NCI-H526 (cell line): ENCODE measurements at places on chromosomes 3 and 15.

DNA sequence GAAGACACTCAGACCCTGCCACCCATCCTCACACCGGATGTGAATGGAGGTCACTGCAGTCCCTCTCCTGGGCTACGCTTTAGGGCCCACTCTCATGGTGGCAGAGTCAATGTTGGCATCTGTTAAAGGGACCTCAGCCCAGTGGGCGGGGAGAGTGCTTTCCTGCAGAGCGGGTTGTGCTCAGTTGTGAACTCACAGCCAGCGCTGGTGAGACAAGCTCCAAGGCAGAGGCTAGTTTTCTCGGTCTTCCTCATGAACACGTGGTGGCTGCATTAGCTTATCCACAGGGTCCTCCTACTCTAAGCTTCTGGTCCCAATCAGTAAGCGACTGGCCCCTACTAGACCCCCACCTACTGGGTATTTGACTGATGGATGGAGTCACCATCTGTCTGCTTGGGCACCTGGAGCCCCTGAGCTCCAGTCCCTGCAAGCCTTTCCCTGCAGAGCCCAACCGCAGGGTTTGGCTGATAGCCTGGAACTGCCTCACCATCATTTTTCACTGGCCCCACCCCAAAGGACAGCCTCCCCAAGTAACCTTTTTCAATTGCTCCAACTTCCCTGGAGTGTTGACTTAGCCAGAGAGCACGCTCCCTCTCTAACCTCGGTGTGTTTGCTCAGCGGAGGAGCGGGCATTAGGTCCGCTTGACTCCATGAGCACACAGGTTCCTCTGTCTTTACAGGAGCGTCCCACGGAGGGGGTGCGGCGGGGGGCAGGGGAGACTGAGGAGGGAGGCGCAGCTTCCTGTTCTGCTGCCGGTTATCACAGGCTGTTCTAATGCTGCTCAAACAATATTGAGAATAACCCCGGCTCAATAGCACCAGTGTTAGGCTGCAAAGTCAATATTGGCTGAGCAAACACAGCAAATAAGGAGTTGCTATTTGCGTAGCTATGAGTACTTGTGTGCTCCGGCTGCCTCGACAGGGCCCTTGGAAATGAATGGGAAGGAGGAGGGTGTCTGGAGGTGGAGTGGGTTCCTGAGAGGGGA lies 141.7 kb downstream of the RPLP1 start:
- DNase-seq, result peak; percentile 98

DNA sequence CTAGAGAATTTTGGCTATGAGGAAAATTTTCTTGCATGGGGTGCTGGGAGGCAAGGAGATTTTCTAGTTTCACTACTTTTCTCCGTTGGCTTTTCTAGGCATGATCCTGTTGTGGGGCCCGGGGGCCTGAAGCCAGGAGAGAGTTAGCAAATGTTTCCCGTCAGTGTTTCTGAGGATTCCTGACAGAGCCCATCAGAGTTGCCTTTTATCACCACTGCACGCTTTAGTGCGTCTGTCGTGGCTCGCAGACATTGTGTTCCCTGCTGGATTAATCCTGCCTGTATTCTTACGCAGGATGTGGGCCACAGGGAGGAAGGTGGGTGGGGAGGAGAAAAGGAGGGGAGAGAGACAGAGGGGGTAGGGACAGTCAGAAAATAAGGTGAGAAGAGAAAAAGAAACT lies 18.1 kb upstream of the BOC start:
- DNase-seq, result no peak

- DNase-seq, result peak; percentile 78
These were observed at the start of gene ZNF662 for GRCh38 chr3:42906070-42906847. ZNF662 (plus strand) TSS chr3:42906142; CDS start chr3:42908115, 1,973 bp downstream.

DNA sequence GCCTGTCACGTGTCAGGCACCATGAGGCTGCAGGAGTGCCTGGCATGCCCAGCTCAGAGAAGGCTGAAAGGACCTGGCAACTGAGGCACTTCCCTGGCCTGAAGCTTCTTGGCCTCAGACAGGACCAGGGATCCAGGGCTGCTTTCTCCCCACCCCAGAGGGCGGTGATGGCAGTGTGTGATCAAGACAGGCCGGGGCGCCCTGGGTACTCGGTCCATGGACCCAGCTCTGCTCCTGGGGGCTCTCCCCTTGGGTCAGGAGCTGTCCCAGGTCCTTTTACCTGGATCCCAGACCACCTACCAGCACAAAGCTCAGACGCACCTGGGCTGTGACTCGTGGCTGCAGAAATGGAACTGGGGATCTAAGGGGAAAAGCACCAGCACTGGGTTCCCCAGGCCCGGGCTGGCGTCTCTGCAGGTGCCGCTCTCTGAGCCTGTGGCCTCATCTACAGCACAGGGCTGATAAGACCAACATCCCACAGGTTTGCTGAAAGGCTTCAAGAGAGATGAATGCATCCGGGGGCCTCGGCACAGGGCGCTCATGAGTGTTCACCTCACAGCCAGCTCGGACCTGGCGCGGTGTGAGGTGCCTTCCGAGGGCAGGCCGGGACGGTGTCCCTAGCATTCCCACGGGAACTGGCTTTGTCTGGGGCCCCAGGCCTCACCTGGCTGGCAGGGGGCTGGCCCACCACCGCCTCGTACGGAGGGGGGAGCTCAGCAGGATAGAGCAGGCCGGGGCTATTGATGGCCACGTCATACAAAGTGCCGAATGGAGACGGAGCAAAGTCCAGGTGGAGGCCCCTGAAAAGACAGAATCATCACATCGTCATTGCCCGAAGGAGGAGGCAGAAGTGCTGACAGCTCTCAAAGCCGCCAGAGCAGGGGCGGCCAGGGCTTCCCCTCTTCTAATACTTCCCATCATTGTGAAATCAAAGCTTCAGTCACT lies 133.6 kb downstream of the NSMCE3 start:
- DNase-seq, result no peak

DNA sequence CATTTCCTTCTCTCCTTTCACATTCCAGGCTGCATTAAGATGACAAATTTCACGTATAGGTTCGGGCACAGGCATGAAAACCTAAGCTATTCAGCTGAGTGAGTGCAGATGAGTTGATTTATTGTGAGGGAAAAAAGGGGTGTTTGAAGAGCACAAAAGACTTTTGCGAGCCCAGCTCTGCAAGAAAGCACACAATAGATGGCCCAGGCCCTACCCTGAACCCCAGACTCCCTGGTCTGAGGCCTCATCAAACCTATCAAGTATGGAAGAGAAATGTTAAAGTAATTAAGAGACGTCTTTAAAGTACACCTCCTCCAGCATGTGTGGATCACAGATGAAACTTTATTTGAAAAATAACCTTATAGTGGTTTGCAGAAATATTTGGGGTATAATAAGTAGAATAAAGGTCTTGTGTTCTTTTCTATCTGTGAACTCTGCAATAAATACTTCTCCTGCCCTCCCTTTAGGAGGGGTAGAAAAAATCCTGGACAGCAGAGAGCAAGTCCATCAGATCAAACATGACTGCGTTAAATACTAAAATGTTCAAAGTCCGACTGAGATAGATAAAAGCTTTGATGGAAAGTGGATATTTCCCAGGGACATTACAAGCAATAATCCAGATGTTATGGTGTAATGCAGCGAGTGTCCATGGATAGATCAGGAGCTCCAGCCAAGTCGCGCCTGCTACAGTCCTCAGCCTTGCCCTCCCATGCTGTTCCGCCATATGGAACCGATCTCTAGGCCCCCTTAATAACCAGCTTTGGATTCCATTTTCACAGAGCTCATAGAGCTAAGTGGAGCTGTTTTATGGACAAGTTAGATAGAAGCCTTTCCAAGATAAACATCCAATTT lies 121.5 kb downstream of the MCTP2 start:
- DNase-seq, result no peak

DNA sequence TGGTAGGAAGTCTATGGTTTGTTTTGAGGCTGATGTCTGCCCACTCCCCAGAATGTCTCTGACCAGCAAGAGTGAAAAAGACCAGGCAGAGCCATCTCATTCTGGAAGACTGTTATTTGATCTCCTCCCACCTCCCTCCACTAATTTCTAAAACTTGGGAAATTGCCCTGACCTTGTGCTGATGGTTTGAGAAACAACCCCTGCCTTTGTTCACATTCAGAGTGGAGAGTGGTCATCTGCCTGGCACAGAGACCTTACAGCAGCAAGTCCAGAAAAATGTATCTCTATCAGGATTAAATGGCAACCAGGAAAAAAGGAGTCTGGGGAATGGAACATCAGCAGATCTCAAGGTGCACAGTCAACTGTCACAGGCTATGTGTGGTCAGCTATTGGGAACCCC lies 25.7 kb downstream of the SPATA12 start:
- DNase-seq, result no peak

DNA sequence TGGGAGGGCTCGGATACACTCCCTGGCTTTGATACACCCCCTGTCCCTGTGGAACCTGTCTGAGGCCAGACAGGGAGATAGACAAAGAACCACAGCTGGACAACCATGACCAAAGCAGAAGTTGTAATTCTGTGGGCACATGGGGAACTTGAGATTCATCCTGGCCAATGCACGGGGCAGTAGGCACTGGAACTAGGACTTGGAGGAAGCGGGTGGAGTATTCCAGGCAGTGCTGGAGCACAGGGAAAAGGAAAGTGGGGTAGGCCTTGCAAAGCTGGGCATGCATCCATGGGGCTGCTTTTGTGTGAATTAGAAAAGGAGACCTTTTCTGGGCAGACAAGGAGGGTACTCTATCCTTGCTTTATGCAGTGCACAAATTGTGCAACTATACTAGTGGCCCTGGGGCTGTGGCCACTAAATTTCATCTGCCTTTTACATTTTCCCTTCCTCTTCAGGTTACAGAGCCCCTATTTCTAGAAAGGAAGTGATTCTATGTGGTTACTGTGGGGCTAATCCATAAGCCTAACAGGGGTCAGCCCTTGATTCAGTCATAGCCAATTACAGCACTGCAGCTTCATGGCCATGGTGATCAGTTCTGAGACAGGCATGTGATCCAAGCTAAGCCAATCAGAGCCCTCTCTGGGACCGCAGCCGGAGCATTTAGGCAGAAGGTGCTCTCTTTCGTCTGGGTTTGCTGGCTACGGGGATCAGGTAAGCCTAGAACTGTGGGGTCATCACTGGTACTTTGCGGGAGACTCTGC lies 21.0 kb downstream of the CRABP1 start:
- DNase-seq, result no peak

- no peak for DNase-seq
These were observed 273.3 kb upstream of the ICE2 start for GRCh38 chr15:60751985-60752952.

DNA sequence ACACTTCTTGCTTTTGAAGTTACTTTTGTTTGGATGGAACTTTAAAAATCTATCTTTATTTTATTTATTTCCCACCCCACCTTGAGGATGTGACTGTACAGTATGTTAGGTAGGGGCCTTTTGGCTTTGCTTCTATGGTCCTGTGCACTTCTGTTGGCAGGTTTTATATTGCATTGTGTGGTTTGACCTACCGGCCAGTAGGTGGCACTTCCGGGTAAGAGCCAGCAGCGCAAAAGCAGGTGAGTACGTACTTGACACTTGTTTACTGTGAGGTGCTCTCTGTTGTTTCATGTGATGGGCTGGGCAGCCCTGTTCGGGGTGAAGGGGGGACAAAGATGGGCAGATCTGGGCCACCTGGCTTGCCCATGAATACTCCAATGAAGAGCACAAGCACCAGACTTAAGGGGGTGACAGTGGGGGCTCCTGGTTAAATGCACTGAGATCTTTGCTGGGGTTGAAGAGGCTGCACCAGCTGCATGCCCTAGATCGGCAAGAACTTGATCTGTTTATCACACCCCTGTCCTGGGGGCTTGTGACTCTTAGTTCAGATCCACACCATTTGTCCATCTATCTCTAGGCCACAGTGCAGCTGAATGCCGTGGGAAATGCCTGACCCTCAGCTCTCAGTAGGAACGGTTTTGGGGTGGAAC lies 131.6 kb downstream of the NLGN1 start:
- peak; percentile 45 for DNase-seq
